ENCODE measurements at places on chromosomes 3 and 15.

- no peak for DNase-seq
Measured at GRCh38 chr3:123444023-123444422, 4.9 kb downstream of the ADCY5 start.

DNA sequence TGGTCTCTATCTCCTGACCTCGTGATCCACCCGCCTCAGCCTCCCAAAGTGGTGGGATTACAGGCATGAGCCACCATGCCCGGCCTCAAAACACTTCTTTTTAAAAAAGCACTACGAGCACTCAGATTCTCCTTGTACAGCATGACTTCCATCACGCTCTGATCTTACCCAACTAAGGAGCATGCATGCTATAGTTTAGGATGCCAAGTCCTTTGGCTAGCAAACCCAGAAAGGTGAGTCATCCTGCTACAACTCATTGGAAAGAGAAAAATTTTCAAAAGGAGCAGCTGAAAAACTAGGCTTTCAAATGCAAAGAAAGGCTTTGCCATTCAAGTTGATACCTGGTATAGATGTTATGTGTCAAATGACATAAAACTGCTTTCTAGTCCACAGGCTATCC is 70.3 kb upstream of the PRICKLE2 start:
- no peak for DNase-seq

DNA sequence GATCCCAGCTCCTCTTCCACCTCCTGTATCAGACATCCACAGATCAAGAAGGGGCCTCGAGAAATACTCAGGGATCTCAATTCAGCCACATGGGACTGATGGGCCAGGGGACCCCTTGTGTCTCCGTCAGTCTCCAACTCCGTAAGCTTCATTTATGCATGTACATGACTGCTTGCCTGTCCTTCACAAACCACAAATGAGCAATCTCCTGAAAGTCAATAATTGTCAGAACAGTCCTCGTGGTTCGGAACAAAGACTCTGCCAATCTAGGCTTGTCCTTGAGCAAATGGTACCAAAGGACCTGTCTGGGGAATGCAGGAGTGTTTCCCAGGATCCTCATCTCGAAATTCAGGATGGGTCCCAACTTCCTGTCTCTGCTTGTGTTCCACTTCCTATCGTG is 20.8 kb downstream of the SLC12A8 start:
- DNase-seq: no peak

- DNase-seq: no peak
Measured at GRCh38 chr3:192929146-192929545, 11.5 kb upstream of the MB21D2 start.

DNA sequence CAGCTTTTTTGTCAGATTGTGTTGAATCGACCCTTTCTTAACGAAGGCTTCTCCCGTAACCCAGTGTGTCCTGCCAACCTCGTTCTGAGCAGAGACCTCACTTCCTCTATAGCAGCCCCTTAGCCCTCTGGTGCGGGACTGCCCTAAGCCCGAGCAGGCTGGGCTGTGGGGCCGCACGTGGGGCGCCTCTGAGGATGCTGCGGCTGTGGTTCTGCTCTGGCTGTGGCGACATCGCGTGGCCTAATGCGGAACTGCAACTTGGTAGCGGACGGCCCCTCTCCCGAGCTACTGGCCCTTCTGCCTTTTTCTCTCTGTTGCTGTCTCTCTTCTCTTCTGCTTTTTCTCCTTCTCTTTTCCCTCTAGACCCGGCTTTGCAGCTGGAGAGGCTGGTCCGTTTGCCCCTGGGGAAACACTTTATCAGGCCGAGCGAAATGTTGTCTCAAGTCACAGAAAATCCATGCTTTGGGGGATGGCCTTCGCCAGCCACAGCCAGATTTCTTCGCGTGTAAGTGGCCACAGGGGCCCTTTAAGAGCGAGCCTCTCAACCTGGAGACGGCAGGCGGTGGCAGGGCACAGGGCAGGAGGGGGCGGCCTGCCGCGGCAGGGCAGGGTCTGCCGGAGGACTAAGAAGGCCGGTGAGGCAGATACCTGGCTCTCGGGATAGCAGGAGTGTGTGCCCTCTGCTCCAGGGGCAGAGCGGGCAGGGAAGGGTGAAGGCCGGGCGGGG is 19.4 kb upstream of the KIF23 start:
- peak; percentile 67 for DNase-seq

- DNase-seq: no peak
Measured at GRCh38 chr15:84714821-84715220, 1.1 kb downstream of the SEC11A start.

DNA sequence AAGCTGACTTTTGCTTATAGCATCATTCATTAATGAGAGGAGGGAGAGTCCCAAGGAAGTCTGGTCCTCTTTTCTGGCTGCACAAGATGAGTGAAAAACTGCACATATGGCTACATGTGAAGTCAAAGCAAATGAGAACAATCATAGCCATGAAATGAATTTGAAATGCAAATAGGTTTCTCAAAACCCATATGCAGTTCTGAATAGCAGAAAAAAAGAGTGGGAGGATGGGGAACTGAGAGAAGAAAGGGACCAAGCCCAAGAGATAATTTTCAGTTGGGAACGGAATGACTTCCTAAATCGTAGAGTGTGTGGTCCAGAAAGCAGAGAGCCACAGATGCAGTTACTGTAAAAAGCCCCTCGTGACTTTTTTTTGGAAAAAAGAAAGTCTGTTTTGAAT is 66.3 kb downstream of the GTPBP8 start:
- DNase-seq: no peak

DNA sequence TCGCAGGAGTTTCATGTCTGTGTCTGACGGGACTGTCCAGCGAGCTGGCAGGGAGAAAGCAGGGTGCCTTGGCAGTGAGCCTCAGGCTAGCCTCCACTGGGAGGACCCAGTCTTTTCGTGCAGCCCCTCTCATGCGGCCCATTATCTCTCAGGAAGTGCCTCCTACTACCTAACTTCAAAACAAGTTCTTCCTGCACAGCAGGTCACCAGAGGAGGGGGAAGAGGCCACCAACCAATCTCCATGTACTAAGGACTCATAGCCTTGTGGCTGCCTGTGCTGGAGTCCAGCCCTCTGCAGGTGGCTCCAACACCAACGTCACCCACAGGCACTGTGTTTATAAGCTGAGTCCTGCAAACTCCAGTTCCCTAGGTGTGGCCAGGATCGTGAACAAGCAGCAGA is 4.8 kb downstream of the VIPR1 start:
- DNase-seq: no peak

DNA sequence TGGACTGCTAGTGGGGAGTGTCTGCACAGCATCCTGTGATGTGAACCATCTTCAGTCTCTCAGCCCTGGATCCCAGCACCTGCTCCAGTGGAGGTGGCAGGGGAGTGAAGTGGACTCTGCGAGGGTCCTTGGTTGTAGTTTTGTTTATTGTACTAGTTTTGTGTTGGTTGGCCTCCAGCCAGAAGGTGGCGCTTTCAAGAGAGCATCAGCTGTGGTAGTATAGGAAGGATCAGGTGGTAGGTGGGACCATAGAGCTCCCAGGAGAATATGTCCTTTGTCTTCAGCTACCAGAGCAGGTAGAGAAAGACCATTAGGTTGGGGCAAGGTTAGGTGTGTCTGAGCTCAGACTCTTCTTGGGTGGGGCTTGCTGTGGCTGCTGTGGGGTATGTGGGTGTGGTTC is 20.9 kb downstream of the NEK11 start:
- DNase-seq: no peak

DNA sequence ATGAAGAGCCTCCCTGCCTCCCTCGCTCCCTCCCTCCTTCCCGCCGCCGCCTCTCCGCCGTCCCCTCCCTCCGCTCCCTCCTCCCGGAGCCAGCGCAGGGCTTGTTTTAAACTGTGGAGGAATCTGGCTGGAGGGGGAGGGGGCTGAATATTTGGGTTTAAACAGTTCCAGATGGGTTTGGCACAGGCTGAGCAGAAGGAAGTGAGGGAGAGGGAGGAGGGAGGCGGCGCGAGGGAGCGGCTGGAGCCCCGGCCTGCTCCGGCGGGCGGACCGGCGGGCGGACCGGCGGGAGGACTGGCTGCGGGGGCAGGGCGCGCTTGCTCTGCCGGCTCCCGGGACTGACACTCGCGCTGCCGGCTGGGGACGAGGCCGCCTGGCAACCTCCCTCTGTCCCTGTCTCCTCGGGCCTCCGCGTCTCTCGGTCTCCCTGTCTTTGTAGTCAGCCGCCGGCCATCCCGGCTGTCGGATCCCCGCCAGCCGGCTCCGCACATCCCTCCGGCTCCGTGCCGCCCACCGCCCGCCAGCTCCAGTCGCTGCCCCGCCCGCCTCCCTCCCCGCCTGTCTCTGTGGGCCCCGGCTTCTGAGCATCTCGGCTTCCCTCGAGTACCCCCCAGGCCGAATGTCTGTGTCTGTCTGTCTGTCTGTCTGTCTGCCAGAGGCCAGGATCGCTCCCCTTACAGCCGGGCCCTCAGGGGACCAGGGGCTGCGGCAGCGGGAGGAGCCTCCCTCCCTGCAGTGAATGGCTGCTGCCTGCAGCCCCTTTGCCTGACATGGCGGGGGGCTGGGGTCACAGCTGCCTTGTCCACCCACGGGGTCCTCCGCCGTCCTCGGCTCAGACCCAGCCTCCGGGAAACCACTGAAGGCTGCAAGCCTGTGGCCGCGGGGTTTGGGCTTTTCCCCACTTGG is 7.6 kb downstream of the EPHB3 start:
- no peak for DNase-seq

DNA sequence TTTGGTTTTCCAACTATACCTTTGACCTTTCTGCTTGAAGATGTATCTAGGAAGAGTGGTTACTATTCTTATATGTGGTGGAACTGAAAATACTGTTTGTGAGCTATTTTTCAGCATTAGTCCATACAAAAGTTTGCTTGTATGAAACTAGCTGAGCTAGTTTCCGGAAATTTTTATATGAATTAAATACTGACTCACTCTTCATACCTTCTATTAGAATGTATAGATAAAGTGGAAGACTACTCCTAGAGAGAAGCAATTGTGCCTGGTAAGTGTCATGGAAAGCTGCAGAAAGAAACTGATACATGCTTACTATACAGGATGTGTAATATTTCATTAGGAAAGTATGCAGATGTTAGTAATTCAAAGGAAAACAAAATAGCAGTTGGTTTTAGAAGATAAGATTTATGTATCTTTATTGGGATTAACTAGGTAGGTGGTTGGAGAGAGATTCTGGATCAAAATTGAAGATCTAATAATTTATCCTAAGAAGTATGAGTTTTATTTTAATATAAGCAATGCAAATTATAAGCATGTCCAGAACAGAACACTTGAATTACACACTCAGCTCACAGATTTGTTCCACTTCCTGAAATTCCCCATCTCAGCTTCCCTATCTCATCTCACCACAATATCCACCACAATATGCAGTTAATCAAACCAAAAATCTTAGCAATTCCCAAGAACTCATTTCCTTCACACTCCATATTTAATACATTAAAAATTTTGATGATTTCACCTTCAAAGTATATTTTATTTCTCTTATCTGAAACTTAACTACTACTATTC is 82.8 kb downstream of the BCHE start:
- no peak for DNase-seq

DNA sequence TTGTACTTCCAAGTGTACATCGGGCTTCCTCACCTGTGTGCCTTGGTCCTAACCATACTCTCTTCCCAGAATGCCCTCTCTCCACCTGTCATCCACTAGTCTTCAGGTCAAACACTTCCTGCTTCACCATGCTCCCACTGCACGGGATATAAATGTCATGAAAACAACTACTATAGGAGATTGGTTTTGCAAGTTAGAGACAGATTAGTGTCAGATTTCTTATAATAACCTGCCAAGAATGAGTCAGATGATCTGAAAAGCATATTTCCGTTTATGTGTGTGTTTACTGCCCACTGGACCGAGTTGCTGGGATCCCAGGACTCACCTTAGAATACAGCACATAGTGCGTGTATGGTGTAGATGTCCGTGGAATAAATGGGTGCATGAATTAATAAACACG is 21.4 kb downstream of the PLA1A start:
- no peak for DNase-seq

DNA sequence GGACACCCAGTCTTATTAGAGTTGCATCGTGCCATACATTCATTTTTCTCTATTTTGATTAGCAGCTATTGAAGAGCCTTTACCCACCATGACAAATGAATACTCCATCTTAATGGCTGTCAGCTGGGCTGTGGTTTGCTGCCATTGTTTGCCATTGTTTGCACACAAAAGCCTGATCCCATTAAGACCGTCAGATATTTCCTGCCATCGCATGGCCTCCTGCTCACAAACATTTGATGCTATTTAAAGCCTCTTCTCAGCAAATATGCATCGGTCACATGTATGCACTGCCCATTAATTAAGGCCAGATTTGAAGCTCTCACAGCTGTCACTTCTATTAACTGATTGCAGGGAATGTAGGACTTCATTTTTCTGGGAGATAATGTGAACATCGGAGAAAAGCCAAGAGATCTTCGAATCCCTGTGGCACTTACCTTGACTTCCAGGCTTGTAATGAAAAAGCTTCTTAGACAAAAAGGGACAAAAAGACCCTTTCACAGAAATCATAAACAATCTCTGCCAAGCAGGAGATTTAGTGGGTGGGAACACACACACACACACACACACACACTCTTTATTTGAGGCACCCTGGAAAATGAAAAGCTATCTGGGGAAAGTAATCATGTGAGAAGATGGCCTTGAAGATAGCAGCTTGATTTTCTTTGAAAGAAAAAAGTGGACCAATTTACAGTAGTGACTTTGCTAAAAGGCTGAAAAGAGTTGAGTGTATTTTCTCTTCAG is 175.4 kb upstream of the NR2E3 start:
- no peak for DNase-seq

DNA sequence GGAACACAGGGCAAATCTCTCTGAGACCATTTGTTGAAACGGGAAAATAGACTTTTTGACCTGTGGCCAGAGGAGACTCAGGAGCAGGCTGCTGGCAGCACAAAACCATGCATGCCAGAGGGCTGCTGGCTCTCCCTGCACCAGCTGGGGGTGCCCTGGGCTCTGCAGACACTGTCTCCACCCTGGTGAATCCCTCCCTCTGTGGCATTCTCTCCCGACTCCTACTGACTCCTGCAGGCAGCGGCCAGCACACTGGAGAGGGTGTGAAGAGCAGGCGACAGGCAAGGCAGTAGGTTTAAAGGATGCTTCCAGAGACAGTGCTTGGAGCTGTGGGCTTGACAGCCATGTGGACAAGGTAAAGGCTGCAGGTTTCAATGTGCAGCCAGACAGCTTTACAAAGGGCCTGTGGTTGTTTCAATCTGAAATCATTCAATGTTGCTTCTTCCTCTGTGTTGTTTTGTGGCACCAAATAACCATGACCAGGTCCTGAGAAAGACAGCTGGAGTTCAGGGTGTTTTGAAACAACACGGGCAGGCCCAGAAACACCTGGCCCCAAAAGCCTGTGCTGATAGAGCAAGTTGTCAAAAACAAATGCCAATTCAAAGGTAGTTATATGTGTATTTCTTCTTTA is 431.0 kb upstream of the ATP10A start:
- no peak for DNase-seq
